ENCODE measurements at places on chromosomes 6 and 20.

- peak; percentile 2 for DNase-seq
Observed at GRCh38 chr6:107442938-107443607, 16.3 kb downstream of the PDSS2 start.

DNA sequence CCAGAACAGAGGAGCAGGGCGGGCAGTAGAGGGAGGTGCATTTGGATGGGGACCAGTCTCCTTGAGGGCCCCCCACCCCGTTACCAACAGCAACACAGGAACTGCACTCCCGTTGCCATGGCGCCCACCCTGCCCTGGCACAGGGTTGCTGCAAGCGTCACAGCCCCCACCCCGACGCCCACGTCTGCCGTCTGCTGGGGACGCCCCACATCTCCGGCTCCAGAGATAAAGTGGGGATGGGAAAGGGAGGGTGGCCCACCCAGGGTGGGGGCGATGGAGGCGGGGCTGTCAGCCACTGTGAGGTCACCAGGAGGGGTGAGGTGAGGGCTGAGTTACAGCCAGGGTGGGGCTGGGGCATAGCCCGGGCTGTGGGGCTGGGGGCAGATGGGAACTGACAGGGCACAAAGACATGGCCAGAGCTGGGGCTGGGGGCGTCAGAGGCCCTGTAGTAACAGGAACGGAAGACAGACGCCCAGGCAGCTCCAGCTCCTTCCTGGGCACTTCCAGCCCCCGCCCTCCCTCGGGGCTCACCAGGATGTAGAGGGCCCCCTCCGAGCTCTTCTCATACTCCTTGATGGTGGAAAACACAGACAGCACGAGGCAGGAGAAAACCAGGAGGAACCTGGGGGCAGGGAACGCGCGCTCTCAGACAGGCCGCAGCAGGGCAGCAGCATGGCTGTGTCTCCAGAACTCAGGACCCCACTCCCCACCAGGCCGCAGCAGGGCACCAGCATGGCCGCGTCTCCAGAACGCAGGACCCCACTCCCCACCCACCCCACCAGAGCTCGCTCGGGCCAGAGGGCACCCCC is 26.0 kb downstream of the KCNQ2 start:
- DNase-seq: no peak

GRCh38 chr20:32585586-32586127 is 524 bp upstream of the NOL4L start:
- DNase-seq: no peak

- DNase-seq: no peak
Observed at GRCh38 chr6:155089746-155090145, 94.6 kb downstream of the TIAM2 start.

DNA sequence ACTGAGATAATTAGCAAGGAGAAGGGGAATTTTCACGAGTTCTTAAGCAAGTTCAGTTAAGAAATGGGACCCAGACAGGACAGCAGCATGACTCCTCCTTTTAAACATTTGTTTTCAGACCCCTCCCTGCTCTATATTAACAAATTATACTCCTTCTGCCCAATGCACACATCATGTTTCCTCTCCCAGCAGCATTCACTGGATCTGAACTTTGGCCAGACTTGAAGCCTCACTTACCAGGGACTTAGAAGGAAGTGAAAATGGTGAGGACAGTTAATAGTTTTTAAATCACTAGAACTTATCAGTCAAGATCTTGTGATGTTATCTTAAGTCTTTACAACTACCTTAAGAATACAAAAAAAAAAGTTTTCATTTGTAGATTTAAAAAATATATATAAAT is 1174.7 kb upstream of the MAP3K7 start:
- DNase-seq: no peak

GRCh38 chr6:100617633-100618350 is 153.1 kb upstream of the SIM1 start:
- peak; percentile 86 for DNase-seq

DNA sequence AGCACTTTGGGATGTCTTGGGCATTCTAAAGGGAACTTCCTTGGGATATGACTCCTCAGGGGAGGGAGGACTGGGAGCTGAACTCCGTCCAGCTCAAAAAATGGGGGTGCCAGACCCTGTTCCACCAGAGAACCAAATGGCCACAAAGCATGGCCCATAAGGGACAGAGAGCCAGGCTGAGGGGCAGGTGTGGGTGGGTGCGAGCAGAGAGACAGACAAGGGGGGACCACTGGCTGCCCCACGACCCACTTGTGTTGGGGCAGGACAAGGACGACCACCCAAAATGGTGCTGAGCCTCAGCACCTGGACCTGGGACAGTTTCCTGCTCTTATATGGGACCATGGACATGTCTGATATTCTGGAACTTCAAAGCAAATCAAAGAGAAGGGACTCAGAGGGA is 148.2 kb upstream of the MLN start:
- DNase-seq: no peak

GRCh38 chr20:37452236-37452635 is 68.8 kb upstream of the NNAT start:
- DNase-seq: no peak

GRCh38 chr6:168994956-168995355 is 258.7 kb downstream of the THBS2 start:
- DNase-seq: peak; percentile 19

GRCh38 chr6:91961671-91962070 is 1374.8 kb upstream of the MAP3K7 start:
- DNase-seq: no peak

DNA sequence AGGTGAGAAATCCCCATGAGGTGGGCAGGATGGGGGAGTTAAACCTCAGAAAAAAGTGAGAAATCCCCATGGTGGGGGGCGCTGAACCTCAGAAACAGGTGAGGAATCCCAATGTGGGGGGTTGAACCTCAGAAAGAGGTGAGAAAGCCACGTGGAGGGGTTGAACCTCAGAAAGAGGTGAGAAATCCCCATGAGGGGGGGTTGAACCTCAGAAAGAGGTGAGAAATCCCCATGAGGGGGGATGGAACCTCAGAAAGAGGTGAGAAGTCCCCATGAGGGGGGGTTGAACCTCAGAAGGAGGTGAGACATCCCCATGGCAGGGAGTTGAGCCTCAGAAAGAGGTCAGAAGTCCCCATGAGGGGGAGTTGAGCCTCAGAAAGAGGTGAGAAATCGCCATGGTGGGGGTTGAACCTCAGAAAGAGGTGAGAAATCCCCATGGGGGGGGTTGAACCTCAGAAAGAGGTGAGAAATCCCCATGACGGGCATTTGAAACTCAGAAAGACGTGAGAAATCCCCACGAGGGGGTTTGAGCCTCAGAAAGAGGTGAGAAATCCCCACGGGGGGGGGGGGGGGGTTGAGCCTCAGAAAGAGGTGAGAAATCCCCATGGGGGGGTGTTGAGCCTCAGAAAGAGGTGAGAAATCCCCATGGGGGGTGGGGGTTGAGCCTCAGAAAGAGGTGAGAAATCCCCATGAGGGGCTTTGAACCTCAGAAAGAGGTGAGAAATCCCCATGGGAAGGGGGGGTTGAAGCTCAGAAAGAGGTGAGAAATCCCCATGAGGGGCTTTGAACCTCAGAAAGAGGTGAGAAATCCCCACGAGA is 14.3 kb upstream of the GOPC start:
- no peak for DNase-seq

GRCh38 chr6:11685481-11686093 is 93.0 kb downstream of the ADTRP start:
- DNase-seq: peak; percentile 79

DNA sequence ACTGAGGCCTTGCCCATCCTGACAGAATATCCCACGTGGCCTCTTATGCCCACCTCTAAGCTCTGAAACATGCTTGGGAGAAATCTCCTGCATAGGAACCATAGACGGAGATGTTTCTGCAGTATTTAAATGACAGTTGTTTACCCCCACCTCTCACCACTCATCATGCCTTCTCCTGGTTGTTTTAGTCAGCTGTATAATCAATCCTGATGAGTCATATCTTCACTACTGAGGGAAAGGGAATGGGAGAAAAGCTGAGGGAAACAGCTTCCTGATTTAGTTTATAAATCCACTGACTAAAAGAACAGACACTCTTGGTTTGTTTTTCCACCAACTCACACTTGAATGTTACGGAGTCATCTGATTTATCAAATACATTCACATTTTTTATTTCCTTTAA is 113.2 kb upstream of the TENT5A start:
- peak; percentile 75 for DNase-seq

DNA sequence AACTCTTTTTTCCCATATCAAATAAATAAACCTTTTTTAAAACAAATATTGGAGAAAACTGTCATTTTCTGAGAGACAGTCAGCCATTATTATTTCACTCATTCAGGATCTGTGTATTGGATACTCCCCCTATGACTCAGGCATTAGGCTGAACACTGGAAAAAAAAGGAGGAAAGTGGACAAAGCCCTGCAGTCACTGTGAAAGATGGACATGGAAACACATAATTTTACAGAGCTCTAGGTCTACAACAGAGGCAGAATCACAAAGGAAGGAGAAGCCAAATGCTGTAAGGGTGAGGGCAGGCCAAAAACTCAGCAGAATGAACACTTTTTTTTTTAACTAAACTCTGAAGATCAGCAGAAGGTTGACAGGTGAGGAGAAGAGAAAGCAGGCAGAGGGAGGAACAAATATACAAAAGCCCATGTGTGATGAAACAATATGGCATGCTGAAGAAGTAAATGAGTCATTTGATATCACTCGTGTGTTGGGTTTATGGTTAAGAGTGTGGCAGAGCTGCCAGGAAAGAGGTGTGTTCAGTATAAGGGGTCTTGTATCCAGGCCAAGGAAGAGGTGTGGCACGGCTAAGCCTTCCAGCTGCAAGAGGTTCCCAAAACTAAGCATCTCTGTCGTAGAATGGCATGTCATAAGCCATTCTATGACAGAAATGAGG is 39.1 kb downstream of the EPB41L2 start:
- DNase-seq: peak; percentile 88

Measured in RPMI7951 (cell line).